ENCODE measurements at places on chromosomes 12 and 14.
A peak's percentile ranks its signal among the peaks of the same experiment; 100 is the strongest.

GRCh38 chr12:132783917-132784531 lies 22.4 kb upstream of the ANKLE2 start:
- no peak for DNase-seq

GRCh38 chr12:115860619-115861018 lies 416.9 kb downstream of the MED13L start:
- no peak for DNase-seq

GRCh38 chr12:100799770-100800169 lies 5.2 kb downstream of the ANO4 start:
- no peak for DNase-seq

GRCh38 chr12:15899282-15899870 lies 11.8 kb upstream of the DERA start:
- no peak for DNase-seq

GRCh38 chr12:104695453-104696148 lies 238.9 kb downstream of the CHST11 start:
- peak; percentile 91 for DNase-seq

DNA sequence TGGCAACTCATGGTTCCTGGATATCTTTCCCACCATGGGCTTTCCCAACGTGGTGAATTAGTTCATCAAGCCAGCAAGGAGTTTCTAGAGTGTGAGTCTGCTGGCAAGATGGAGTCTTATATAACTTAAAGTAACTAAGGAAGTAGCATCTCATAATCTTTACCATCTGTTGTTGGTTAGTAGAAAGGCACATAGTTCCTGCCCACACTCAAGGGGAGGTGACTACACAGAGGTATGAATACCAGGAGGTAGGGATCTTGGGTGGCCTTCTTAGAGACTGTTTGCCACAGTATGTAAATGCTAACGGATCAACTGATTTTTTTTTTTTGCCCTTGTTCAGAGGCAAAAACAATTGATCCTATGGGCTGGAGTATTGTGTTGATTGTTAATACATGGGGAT lies 446.9 kb downstream of the ATP23 start:
- DNase-seq, result no peak

GRCh38 chr12:124295431-124296058 lies 652 bp downstream of the RFLNA start:
- no peak for DNase-seq

DNA sequence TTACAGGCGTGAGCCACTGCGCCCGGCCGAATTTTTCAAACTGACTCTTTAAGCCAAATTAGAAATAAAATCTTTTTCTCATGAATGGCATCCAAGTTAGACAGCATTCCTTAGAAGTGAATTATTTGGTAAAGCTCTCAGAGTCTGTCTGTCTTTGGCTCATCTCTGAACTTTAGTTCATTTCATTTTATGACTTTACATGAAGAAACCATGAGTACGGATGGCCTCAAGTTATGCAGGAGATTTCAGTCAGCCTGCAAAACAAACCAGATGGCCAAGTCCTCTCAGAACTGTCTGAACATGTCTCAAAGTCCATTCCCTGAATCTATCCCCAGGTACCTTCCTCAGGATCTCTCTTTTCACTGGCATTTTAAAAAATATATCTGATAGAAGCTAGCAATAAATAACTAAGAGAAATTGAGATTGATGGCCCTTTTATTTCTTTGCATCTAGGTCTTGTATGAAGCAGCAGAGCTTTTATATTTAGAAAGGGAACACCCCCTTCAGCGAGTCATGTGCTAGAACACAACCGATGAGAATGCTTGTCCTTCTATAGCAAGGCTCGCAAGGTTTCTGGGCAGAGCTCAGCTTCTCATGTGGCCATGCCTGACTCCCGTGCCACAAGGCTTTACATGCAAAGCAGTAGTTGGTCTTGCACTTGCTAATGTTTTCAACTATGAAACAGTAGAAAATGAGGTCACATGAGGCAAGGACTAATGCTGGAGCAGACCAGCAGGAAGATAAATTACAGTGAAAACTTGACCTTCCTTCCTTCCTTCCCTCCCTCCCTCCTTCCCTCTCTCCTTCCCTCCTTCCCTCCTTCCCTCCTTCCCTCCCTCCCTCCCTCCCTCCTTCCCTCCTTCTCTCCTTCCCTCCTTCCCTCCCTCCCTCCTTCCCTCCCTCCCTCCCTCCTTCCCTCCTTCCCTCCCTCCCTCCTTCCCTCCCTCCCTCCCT lies 125.0 kb downstream of the AKAP6 start:
- no peak for DNase-seq

- no peak for DNase-seq
Measured at GRCh38 chr12:54161481-54162437, 27.0 kb downstream of the SMUG1 start.

- no peak for DNase-seq
Measured at GRCh38 chr12:115771065-115771464, 506.4 kb downstream of the MED13L start.

- DNase-seq, result no peak
Measured at GRCh38 chr14:28870033-28870564, 103.5 kb downstream of the FOXG1 start.

DNA sequence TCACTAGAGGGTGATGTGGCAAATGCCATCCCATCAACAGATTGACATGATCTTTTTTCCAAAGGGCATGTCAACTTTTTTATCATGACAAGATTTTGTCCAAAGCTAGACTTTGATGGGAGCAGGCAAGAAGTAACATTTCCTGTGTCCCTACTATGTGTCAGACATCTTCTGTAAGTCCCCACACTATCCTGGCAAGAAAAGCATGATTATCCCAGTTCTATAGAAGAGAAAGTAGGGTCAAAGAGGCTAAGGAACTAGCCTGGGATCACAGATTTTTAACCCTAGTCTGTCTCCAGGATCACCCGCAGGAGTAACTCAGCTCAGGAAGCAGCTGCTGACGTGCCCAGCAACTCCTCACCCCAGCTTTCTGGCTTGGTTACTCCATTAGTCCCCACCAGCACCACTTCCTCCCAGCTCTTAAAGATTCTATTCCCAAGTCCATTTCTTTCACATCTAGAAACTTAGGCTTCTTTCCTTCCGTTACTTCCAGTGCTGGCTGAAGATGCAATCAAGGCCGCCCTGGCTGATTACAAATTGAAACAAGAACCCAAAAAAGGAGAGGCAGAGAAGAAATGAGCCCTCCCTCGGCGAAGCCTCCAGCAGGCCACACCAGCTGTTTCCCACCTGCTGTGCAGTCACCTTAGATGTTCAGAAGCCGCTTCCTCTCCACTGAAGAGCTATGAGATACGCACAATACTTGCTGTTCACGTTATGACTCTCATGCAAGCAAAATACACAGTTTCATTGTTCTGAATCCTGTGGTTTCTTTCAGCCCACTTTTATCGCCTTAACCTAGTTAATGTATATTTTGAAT lies 6.2 kb downstream of the ISCU start:
- DNase-seq, result peak; percentile 75

DNA sequence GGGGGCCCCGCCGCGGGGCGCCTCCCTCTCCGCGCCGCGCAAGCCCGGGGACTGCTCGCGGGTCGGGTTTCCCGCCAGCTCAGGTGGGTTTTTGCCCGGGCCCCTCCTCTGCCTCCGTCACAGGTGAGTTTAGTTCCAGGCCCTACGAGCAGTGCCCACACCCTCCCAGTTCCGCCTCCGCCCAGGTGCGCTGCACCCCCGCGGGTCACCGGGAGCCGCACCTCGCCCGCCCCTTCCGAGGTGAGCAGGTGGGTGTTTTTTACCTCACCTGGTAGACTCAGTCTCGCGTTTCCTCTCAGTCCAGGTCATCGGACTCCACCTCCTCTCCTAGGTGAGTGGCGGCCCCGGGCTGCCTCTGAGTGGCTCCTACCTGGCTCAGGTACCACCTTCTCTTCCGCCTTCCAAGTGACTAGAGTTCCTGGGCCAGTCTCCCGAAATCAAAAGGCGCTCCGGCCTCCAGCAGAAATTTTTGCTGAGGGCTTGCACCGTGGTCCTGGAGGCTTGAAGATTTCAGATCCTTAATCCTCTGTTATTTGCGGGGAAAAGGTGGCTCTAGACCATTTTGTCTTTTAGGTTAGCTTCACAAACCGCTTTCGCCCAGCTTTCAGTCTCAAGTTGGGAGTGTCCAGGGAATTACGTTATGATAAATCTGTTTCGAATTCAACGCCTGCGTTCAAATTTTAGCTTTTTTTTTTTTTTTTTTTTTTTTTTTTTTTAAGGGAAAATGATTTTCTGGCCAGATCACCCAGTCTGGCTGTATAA lies at the start of gene TMEM30B:
Gene TMEM30B, minus strand, starts transcription at position 153 of the 762 bp plus-strand sequence. CDS start 191 bp downstream, outside the sequence.
- DNase-seq, result no peak

- DNase-seq, result peak; percentile 57
Measured at GRCh38 chr14:61438860-61439765, 117.7 kb downstream of the PRKCH start.
